Effector memory CD4-positive, alpha-beta T cell (primary cell): ENCODE measurements at places on chromosomes 1 and 21.

- DNase-seq, result no peak
Observed at GRCh38 chr1:226881515-226882185, 11.2 kb downstream of the PSEN2 start.

DNA sequence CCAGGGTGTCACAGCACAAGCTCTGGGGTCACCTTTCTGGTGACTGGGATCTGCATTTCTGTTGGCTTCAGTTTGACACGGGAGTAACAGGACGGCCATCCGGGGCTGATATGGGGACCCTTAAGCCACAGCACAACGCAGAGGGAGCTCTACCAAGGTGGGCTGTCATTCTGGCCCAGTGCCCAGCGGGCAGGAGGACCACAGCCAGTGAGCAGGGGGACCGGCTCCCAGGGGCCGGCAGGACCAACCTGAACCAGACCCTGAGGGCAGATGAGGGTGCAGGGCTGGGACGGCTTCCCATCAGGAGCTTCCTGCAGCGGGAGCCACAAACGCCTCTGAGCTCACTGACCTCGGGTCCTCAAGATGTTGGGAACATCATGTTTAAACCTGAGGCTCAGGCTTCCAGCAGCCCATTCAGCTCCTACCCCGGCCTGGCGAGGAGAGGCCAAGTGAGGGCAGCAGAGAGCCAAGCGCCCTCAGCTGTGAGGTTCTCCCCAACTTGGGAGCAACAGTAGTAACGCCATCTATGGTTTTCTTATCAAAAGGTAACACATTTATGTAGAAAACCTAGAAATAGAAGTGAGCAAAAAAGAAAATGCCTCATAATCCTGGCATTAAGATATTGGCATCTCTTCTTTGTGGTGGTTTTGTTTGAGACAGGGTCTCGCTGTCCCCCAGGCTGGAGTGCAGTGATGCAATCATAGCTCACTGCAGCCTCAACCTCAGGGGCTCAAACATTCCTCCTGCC, 26.8 kb downstream of the TMEM201 start:
- no peak for DNase-seq

GRCh38 chr1:228177721-228178710, 12.4 kb downstream of the IBA57 start:
- no peak for DNase-seq

- DNase-seq, result no peak
Observed at GRCh38 chr1:209598227-209598626, 14.7 kb downstream of the CAMK1G start.

- DNase-seq, result no peak
Observed at GRCh38 chr1:200520735-200521134, 99.8 kb downstream of the KIF14 start.

GRCh38 chr21:27799861-27800260, 833.0 kb upstream of the ADAMTS5 start:
- DNase-seq, result no peak

DNA sequence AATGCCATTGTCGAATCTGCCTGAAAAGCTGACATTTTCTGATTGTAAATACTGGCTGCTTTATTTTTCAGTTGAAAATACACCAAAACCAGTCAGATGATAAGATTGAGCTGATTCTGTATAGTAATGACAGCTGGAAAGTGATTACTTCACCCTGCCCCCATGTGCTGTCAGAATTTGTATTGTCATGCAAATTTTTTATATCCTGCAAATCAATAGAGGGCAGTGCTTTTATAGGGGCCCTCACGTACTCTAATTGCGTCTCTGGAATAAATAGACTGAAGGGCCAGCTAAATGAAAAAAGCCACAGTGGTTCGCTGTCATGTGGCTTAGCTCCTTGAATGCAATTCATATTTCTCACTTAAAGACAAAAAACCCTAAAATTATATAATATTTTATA, 208.6 kb downstream of the LHX8 start:
- DNase-seq, result no peak

DNA sequence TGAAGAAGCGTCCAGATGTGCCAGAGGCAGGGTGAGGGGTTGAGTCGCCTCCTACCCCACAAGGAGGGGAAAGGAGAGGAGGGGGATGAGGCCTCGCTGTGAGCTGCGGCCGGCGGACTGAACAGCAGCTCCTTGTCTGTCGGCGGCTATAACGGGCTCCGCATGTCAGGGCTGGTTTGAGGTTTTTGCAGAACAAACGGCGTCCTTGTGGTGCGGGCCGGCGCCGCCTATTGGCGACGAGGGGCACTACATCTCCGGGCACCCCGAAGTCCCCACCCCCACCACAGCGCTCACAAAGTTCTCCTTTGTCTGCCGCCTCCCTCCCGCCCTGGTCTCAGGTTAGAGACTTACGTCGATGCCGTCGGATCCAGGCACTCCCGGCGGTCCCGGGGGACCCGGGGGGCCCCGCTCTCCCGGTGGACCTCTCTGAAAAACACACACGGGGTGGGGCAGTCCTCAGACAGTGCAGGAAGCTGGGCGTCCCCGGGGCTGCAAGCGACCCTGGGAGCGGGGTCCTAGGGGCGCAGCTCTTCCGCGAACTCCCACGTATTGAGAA, 1.8 kb downstream of the COL9A2 start:
- DNase-seq, result peak; percentile 72

- DNase-seq, result no peak
Observed at GRCh38 chr21:38814126-38815059, 8.7 kb downstream of the ETS2 start.
